ENCODE measurements at places on chromosomes 4 and X. TPM values are rescaled to one million over a fixed set of nuclear protein-coding genes. Genes with fewer than 3 reads are reported as not detected.

DNA sequence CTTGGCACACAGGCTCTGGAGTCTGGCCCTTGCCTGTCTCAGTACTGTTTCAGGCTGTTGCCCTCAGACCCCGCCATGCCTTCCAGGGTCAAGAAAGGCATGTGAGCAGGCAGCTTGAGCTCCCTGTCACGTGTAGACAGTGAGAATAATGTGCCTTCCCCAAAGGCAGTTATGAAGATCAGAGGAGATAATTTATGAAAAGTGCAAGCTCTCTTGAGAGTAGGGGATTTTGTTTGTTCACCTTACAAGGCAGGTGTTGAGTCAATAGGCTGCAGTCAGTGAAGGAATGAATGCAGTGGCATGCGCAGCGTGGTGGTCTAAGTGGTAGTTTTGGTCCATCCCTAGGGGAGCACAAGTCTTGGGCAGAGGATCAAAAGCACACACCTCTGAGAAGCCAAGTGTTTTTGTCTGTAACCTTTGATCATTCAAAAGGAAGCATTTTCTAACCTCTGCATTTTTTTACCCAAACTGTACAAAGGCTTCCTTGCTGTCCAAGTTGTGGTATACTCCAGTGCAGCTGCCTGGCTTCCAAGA, 14.4 kb downstream of the HADH start:
- H3K36me3 ChIP-seq, result no peaks in the 10 kb centered on the region
- H3K4me3 ChIP-seq, result no peak overlapping the region
- no peaks in the 10 kb centered on the region for H3K27me3 ChIP-seq
- H3K27ac ChIP-seq, result no peak overlapping the region
- no peaks in the 10 kb centered on the region for H3K4me1 ChIP-seq
- DNase-seq, result no peak

DNA sequence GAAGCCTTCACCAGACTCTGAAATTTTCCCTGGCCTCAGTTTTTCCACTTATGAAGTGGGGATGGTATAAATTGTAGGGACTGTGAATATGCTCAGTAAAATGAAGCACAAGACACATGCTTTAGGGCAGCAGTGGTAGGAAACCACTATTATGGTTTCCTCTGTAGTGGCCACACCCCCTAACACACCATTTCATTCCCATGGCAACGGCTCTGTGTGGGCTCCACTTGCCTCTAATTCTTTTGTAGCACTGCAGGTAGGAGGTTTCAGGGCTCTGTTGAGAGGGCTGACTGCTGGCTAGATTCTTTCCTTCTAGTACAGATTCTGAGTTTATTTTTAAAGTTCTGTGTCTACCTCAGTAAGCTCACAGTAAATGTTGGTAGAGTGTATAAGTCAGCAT, 3.5 kb upstream of the VMA21 start:
- H3K27me3 ChIP-seq, result no peaks in the 10 kb centered on the region
- H3K36me3 ChIP-seq, result no peaks in the 10 kb centered on the region
- no peaks in the 10 kb centered on the region for H3K4me1 ChIP-seq
- H3K4me3 ChIP-seq, result no peak overlapping the region
- H3K27ac ChIP-seq, result no peak overlapping the region
- no peak for DNase-seq

- DNase-seq, result no peak
- no peaks in the 10 kb centered on the region for H3K4me1 ChIP-seq
- H3K27ac ChIP-seq, result no peak overlapping the region
- no peak overlapping the region for H3K4me3 ChIP-seq
- H3K36me3 ChIP-seq, result no peaks in the 10 kb centered on the region
- no peaks in the 10 kb centered on the region for H3K27me3 ChIP-seq
Observed at GRCh38 chr4:152628128-152628527, 51.7 kb downstream of the TMEM154 start.

GRCh38 chrX:96373047-96373355, 311.6 kb upstream of the DIAPH2 start:
- H3K27ac ChIP-seq, result no peak overlapping the region
- no peaks in the 10 kb centered on the region for H3K4me1 ChIP-seq
- DNase-seq, result no peak
- H3K4me3 ChIP-seq, result no peak overlapping the region
- no peaks in the 10 kb centered on the region for H3K27me3 ChIP-seq

Gene REELD1
- total RNA-seq, result not detected

- H3K27me3 ChIP-seq, result no peaks in the 10 kb centered on the region
- H3K36me3 ChIP-seq, result no peaks in the 10 kb centered on the region
- H3K4me3 ChIP-seq, result no peak overlapping the region
- no peak for DNase-seq
Observed at GRCh38 chr4:123317211-123317610, 79.4 kb upstream of the SPRY1 start.

GRCh38 chrX:262381-262909, 18.7 kb upstream of the PLCXD1 start:
- H3K4me3 ChIP-seq, result no peak overlapping the region
- H3K27me3 ChIP-seq, result no peaks in the 10 kb centered on the region
- no peak overlapping the region for H3K27ac ChIP-seq
- DNase-seq, result no peak
- no peaks in the 10 kb centered on the region for H3K36me3 ChIP-seq

Gene MAGEA12
- not detected for total RNA-seq

DNA sequence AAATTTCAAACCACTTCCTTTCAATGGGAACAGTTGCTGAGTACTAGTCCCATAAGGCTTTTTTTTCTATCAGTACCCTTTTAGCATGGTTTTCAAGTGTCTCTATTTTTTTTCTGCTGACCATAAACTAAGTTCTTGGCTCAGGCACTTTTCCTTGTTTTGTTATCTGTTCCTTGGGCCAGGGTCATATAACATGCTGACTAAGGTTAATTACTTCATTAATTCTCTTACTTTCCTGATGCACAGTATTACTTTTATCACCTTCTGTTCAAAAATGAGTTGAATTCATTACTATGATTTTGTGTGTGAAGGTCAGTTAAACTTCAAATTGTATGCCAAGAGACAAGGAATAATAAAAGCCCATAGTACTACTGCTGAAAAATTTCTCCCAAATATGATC, 19.7 kb upstream of the BTC start:
- no peaks in the 10 kb centered on the region for H3K27me3 ChIP-seq
- H3K4me1 ChIP-seq, result no peaks in the 10 kb centered on the region
- no peak overlapping the region for H3K27ac ChIP-seq
- DNase-seq, result no peak

- no peaks in the 10 kb centered on the region for H3K27me3 ChIP-seq
- no peaks in the 10 kb centered on the region for H3K4me1 ChIP-seq
- H3K4me3 ChIP-seq, result no peak overlapping the region
- no peak for DNase-seq
Observed at GRCh38 chr4:79360006-79360405, 34.1 kb upstream of the NAA11 start.

GRCh38 chr4:1204828-1205585, 32.6 kb upstream of the SPON2 start:
- H3K36me3 ChIP-seq, result no peaks in the 10 kb centered on the region
- no peak overlapping the region for H3K4me3 ChIP-seq
- peak; percentile 23 for DNase-seq
- H3K27ac ChIP-seq, result peak overlapping the region; percentile 93
- peaks cover 15% of the 10 kb centered on the region for H3K4me1 ChIP-seq
- H3K27me3 ChIP-seq, result no peaks in the 10 kb centered on the region

GRCh38 chr4:54879576-54879975, 221.8 kb downstream of the KIT start:
- no peak for DNase-seq
- H3K36me3 ChIP-seq, result no peaks in the 10 kb centered on the region
- no peaks in the 10 kb centered on the region for H3K27me3 ChIP-seq
- H3K27ac ChIP-seq, result no peak overlapping the region

- H3K27me3 ChIP-seq, result no peaks in the 10 kb centered on the region
- no peak for DNase-seq
- H3K27ac ChIP-seq, result no peak overlapping the region
- no peak overlapping the region for H3K4me3 ChIP-seq
Observed at GRCh38 chr4:93342738-93343137, 485.8 kb upstream of the ATOH1 start.

DNA sequence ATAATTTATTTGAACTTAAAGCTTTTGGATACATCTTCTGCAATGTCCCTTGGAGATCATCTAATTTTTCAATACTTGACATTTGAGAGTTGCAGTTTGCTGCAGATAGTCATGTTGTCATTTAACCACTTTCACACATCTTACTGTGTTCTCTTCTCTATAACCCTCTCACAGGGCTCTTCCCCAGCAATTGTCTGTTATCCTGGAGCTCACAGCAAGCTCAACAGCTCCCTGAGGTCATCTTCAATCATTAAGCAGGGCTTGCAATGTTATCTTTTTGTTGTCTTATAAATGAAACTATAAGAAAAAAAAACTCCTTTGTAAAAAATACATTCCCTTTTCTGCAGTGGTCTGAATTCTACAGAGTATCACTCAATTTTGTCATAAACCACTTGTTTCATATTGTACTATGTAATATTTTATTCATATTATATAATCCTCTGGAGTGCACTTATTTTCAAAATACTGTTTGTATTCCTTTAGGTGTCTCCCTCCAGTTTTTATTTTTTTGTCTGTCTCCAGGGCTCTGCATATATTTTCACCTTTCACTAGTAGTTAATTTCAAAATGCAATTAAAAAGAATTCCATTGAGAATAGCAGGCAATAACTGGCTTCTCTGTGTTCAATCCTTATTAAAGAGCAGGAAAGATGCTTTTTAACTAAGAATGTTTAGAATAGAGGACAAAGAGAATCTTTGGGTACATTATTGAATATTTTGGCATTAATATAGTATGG, 106.3 kb upstream of the ARSJ start:
- no peaks in the 10 kb centered on the region for H3K27me3 ChIP-seq
- no peak overlapping the region for H3K4me3 ChIP-seq
- H3K27ac ChIP-seq, result no peak overlapping the region
- no peaks in the 10 kb centered on the region for H3K36me3 ChIP-seq

- no peak overlapping the region for H3K4me3 ChIP-seq
- no peaks in the 10 kb centered on the region for H3K27me3 ChIP-seq
- H3K4me1 ChIP-seq, result no peaks in the 10 kb centered on the region
- no peaks in the 10 kb centered on the region for H3K36me3 ChIP-seq
- no peak overlapping the region for H3K27ac ChIP-seq
- no peak for DNase-seq
Observed at GRCh38 chrX:5176766-5177165, 1051.9 kb downstream of the NLGN4X start.

GRCh38 chrX:55279832-55280231, 15.1 kb upstream of the PAGE3 start:
- no peaks in the 10 kb centered on the region for H3K4me1 ChIP-seq
- H3K27me3 ChIP-seq, result no peaks in the 10 kb centered on the region
- no peaks in the 10 kb centered on the region for H3K36me3 ChIP-seq
- H3K27ac ChIP-seq, result no peak overlapping the region
- H3K4me3 ChIP-seq, result no peak overlapping the region
- no peak for DNase-seq

GRCh38 chrX:71302461-71303213, 1.1 kb downstream of the ITGB1BP2 start:
- no peak for DNase-seq
- H3K36me3 ChIP-seq, result no peaks in the 10 kb centered on the region
- H3K27ac ChIP-seq, result peak overlapping the region; percentile 15
- H3K27me3 ChIP-seq, result no peaks in the 10 kb centered on the region
- no peaks in the 10 kb centered on the region for H3K4me1 ChIP-seq

- no peaks in the 10 kb centered on the region for H3K4me1 ChIP-seq
- no peak overlapping the region for H3K27ac ChIP-seq
- DNase-seq, result no peak
- no peaks in the 10 kb centered on the region for H3K27me3 ChIP-seq
Observed at GRCh38 chrX:118510111-118510510, 14.5 kb downstream of the DOCK11 start.

GRCh38 chrX:154775419-154776349, 13.0 kb downstream of the DKC1 start:
- no peak overlapping the region for H3K4me3 ChIP-seq
- no peaks in the 10 kb centered on the region for H3K4me1 ChIP-seq
- DNase-seq, result no peak
- H3K27me3 ChIP-seq, result no peaks in the 10 kb centered on the region
- no peaks in the 10 kb centered on the region for H3K36me3 ChIP-seq

Gene CLGN
- total RNA-seq, result not detected

GRCh38 chr4:109033993-109034392, 268.5 kb downstream of the COL25A1 start:
- no peak overlapping the region for H3K4me3 ChIP-seq
- no peaks in the 10 kb centered on the region for H3K36me3 ChIP-seq
- no peaks in the 10 kb centered on the region for H3K4me1 ChIP-seq
- H3K27ac ChIP-seq, result no peak overlapping the region

Gene PDGFC
- total RNA-seq, result 78.8 TPM

- no peak for DNase-seq
- H3K27me3 ChIP-seq, result no peaks in the 10 kb centered on the region
Observed at GRCh38 chrX:153301746-153302145, 19.8 kb downstream of the PNMA6F start.

GRCh38 chr4:14848229-14848628, 154.1 kb upstream of the CPEB2 start:
- H3K27me3 ChIP-seq, result no peaks in the 10 kb centered on the region
- no peaks in the 10 kb centered on the region for H3K36me3 ChIP-seq
- no peaks in the 10 kb centered on the region for H3K4me1 ChIP-seq
- H3K27ac ChIP-seq, result no peak overlapping the region
- H3K4me3 ChIP-seq, result no peak overlapping the region
- no peak for DNase-seq

GRCh38 chr4:69471639-69472038, 24.1 kb downstream of the UGT2B4 start:
- H3K4me1 ChIP-seq, result no peaks in the 10 kb centered on the region
- H3K4me3 ChIP-seq, result no peak overlapping the region
- no peaks in the 10 kb centered on the region for H3K36me3 ChIP-seq
- no peak overlapping the region for H3K27ac ChIP-seq
- no peak for DNase-seq

DNA sequence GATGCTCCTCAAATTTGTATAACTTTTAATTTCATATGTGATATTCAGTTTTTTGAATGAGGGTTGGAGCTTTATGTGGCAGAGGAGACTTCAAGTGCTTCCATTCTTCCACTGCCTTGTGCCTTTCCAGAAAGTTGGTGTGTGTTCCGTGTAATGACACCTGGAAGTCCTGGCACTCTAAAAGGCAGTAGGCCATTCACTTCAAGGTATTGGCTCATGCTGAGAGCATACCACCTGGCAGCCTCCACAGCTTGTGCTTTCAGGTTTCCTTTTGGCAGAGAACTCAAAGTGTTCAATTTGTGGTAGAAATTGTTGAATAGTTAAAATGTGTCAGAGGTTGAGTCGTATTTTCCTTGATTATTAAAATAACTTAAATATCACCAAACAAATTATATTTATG, 49.6 kb downstream of the GRIA2 start:
- H3K36me3 ChIP-seq, result no peaks in the 10 kb centered on the region
- H3K4me3 ChIP-seq, result no peak overlapping the region

- H3K27me3 ChIP-seq, result no peaks in the 10 kb centered on the region
- H3K4me1 ChIP-seq, result no peaks in the 10 kb centered on the region
- no peaks in the 10 kb centered on the region for H3K36me3 ChIP-seq
- DNase-seq, result no peak
- no peak overlapping the region for H3K4me3 ChIP-seq
Observed at GRCh38 chrX:116824785-116825184, 362.0 kb upstream of the CT83 start.

- no peaks in the 10 kb centered on the region for H3K27me3 ChIP-seq
- no peaks in the 10 kb centered on the region for H3K4me1 ChIP-seq
- no peak overlapping the region for H3K27ac ChIP-seq
- DNase-seq, result no peak
Observed at GRCh38 chr4:2324891-2325290, 63.0 kb upstream of the MXD4 start.

Measured in uterus (tissue), 4 donors.